ENCODE measurements at places on chromosomes 5 and 9. TPM values are rescaled to one million over a fixed set of nuclear protein-coding genes. Genes with fewer than 3 reads are reported as not detected.

GAPT gene
- total RNA-seq = not detected

IFNK gene
- not detected for total RNA-seq

SLC25A2 gene
- total RNA-seq = not detected

ECM2 gene
- total RNA-seq = not detected

DNA sequence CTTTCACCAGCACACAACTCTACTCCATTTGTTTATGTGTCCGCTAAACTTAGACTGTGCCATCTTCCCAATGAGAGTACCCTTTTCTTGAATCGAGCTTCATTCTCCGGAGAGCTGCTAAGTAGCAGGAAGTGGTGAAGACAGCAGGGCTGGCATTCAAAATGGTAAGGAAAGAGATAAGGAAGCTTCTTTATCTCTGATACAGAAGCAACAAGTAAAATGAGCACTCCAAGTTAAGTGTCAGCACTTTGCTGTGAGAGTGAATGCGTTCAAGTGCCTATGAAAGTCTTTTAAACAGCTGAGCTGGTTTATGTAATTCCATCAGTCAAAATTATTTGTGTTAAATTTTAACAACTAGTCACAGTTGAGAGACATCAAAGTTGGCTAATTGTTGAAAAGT is 386.8 kb upstream of the PTPRD start:
- H3K36me3 ChIP-seq = no peaks in the 10 kb centered on the region
- no peaks in the 10 kb centered on the region for H3K4me1 ChIP-seq
- no peak overlapping the region for H3K27ac ChIP-seq
- no peak for DNase-seq

DNA sequence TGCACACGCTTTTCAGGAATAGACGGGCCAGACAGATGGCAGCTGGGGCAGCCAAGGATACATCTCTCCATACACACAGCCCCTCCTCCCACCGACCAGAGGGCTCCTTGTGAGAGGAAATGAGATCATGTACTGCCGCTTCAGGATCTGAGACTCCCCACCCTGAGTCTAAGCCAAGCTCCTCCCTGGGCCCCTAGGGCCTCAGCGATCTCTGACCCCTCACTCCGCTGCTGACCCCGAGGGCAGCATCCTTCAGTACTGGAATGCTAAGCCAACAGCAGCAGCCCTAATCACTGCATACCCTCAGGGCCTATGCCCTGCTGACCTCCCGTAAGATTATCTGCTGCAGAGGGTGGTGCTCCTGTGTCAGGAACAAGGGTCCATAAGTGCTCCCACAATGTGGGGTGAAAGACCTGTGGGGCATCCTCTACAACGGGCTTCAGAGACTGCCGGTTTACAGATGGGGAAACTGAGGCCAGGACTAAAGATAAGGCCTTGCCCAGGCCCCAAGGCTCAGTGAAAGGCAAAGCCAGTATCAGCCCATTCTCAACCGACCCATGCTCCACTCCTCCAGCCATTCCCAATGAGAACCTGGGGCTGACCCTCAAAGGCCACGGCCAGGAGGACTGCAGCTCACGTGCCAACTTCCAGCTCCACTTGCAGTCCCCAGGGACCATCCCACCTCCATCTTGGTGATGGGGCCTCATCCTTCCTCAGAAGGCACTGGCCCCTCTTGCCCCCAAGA is 37.5 kb downstream of the BICD2 start:
- no peaks in the 10 kb centered on the region for H3K4me1 ChIP-seq
- no peak for DNase-seq
- peaks cover 41% of the 10 kb centered on the region for H3K36me3 ChIP-seq
- H3K27ac ChIP-seq = no peak overlapping the region
- H3K4me3 ChIP-seq = no peak overlapping the region
- H3K27me3 ChIP-seq = no peaks in the 10 kb centered on the region

GRCh38 chr9:1659363-1659690 is 355.8 kb upstream of the SMARCA2 start:
- no peaks in the 10 kb centered on the region for H3K27me3 ChIP-seq
- H3K27ac ChIP-seq = no peak overlapping the region
- no peak overlapping the region for H3K4me3 ChIP-seq
- H3K4me1 ChIP-seq = no peaks in the 10 kb centered on the region
- DNase-seq = no peak
- H3K36me3 ChIP-seq = no peaks in the 10 kb centered on the region

- H3K27me3 ChIP-seq = peaks cover 78% of the 10 kb centered on the region
- H3K4me3 ChIP-seq = no peak overlapping the region
- H3K27ac ChIP-seq = no peak overlapping the region
- H3K4me1 ChIP-seq = no peaks in the 10 kb centered on the region
- no peaks in the 10 kb centered on the region for H3K36me3 ChIP-seq
- no peak for DNase-seq
Measured at GRCh38 chr9:133813749-133814585, 75.8 kb upstream of the SARDH start.

DNA sequence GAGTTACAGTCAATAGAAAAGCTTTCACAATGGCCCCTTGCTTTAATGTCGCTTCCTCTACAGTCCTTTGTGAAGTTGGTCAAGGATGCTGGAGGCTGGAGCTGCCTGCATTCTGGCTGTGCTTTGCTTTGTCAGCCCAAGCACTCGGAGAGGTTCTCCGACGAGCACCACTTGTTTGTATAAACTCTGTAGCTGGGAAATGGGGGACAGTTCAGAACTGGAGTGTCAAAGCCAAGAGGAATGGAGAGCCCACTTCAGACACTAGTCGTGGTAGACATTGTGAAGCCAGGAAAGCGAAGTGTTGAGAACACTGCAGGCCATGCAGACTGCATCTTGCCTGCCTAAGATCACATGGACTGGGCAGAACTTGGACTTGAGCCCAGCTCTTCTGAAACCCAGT is 330.3 kb downstream of the GADD45G start:
- no peaks in the 10 kb centered on the region for H3K36me3 ChIP-seq
- H3K4me3 ChIP-seq = no peak overlapping the region
- no peak overlapping the region for H3K27ac ChIP-seq
- no peak for DNase-seq

DNA sequence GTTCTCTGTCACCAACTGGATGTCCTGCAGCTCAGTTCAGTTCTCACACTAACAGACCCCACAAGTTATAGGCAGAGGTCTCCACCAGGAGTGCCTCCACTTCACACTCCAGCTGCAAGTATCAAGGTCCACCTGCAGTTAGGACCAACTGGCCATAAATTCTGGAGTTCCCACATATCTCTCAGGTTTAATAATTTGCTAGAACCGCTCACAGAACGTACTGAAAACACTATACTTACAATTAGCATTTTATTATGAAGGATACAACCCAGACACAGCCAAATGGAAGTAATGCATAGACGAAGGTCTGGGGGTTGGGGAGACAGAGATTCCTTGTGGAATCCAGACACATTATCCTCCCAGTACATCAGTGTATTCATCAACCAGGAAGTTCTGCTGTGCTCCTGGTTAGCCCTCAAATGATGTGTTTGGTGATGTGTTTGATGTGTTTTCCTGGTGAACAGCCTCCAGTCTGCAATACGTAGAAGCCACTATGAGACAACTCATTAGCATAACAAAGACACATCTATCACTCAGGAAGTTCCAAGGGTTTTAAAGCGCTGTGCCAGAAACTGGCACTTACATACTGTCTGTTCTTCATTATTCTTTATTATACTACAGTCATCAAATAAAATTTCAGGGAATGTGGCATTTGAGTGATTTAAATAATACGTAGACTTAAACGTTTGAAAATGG is 25.4 kb downstream of the OGN start:
- H3K27ac ChIP-seq = no peak overlapping the region
- no peaks in the 10 kb centered on the region for H3K27me3 ChIP-seq
- H3K36me3 ChIP-seq = no peaks in the 10 kb centered on the region

GRCh38 chr5:118211606-118212005 is 776.7 kb downstream of the DTWD2 start:
- H3K4me1 ChIP-seq = no peaks in the 10 kb centered on the region
- no peak overlapping the region for H3K27ac ChIP-seq
- H3K36me3 ChIP-seq = no peaks in the 10 kb centered on the region
- no peaks in the 10 kb centered on the region for H3K27me3 ChIP-seq

GRCh38 chr9:111300140-111300735 is 29.8 kb downstream of the OR2K2 start:
- no peaks in the 10 kb centered on the region for H3K36me3 ChIP-seq
- no peaks in the 10 kb centered on the region for H3K4me1 ChIP-seq
- no peaks in the 10 kb centered on the region for H3K27me3 ChIP-seq
- peak; percentile 12 for DNase-seq
- H3K27ac ChIP-seq = no peak overlapping the region
- H3K4me3 ChIP-seq = no peak overlapping the region

DNA sequence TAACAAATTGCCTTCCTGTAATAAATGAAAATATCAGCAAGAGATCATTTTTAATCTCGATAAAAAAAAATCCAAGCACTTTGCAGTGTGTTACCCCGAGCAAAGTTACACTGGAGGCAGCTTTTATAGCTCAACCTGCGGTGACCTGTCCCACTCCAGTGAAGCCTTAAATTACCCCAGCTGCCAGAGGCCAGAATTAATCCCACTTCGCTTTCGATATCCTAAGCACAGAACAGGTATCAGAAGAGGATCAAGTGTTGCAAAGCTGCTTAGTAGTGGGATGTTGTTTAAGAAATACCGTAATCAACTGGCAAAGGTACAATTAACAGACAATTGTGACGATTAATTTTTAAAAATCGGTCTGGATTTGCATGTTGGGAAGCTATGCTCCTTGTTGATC is 314.0 kb downstream of the AGTPBP1 start:
- no peak overlapping the region for H3K27ac ChIP-seq
- H3K27me3 ChIP-seq = peaks cover 5% of the 10 kb centered on the region
- no peaks in the 10 kb centered on the region for H3K36me3 ChIP-seq
- no peak for DNase-seq
- no peak overlapping the region for H3K4me3 ChIP-seq
- no peaks in the 10 kb centered on the region for H3K4me1 ChIP-seq

GRCh38 chr5:124634228-124634739 is 112.2 kb downstream of the ZNF608 start:
- no peak for DNase-seq
- no peaks in the 10 kb centered on the region for H3K36me3 ChIP-seq
- H3K27ac ChIP-seq = no peak overlapping the region
- no peaks in the 10 kb centered on the region for H3K27me3 ChIP-seq
- no peak overlapping the region for H3K4me3 ChIP-seq

DNA sequence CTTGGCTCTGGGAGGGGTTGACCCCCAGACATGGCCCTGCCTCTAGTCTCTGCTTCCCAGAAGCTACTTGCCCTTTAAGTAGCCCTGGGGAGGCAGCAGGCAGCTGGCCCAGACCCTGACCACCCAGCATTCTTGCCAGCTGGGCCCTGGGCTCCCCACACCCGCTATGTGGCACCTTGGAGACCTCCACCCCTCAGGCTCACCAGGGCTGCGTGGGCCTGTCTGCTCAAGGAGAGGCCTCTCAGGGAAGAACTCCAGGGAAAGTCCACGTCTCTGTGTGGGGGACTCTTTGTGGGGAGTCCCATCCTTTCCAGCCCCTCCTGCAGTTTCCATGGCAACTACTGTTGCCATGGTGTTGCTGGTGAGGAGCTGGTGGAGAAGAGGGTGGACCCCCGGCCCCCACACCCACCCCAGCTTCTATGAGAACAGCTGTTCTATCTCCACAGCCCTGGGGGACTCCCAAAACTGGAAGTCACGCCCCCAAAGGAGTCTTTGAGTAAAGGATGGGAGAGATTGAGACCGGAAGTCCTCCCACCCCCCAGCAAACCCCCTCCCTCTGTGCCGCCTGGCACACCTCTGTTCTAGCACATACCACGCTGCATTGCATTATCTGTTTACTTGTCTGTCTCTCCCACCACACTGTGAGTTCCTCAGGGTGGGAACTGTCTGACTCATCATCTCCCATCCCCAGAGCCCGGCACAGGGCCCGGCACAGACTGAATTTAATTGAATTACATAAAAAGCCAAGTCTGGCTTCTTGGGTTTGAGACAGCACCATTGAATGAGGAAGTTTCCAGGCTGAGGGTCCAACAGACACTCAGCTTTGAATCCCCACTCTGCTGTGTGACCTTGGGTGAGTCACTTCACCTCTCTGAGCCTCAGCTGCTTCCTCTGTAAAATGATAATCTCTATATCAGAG is 12.6 kb downstream of the DNM1 start:
- no peak overlapping the region for H3K27ac ChIP-seq
- no peaks in the 10 kb centered on the region for H3K36me3 ChIP-seq
- no peaks in the 10 kb centered on the region for H3K27me3 ChIP-seq
- DNase-seq = peak; percentile 67
- H3K4me3 ChIP-seq = no peak overlapping the region
- peaks cover 17% of the 10 kb centered on the region for H3K4me1 ChIP-seq

- no peaks in the 10 kb centered on the region for H3K27me3 ChIP-seq
- no peaks in the 10 kb centered on the region for H3K36me3 ChIP-seq
- H3K4me1 ChIP-seq = no peaks in the 10 kb centered on the region
- no peak for DNase-seq
Measured at GRCh38 chr5:17989567-17990563, 355.6 kb downstream of the TAF11L14 start.

GRCh38 chr9:13395156-13395555 is 115.7 kb upstream of the MPDZ start:
- no peaks in the 10 kb centered on the region for H3K36me3 ChIP-seq
- H3K27ac ChIP-seq = no peak overlapping the region
- H3K27me3 ChIP-seq = no peaks in the 10 kb centered on the region
- DNase-seq = no peak
- H3K4me1 ChIP-seq = no peaks in the 10 kb centered on the region
- no peak overlapping the region for H3K4me3 ChIP-seq

DNA sequence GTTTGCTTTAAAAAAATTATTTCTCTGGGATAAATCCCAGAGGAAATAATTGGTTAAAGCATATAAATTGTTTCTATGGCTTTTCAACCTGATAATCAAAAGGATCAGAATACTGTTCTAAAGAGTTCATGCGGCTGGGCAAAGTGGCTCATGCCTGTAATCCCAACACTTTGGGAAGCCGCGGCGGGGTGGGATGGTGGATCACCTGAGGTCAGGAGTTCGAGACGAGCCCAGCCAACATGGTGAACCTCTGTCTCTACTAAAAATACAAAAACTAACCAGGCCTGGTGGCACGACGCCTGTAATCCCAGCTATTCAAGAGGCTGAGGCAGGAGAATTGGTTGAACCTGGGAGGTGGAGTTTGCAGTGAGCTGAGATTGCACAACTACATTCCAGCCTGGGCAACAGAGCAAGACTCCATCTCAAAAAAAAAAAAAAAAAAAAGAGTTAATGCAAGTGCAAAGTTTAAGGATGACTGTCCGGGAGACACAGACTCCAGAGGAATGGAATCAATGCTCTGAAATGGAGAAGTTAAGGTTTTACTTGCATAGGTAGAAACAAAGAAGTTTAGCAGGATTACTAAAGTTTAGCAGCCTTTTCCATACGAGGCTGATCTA is 16.6 kb upstream of the GRHPR start:
- no peak for DNase-seq
- no peak overlapping the region for H3K27ac ChIP-seq
- H3K4me1 ChIP-seq = peaks cover 5% of the 10 kb centered on the region
- H3K27me3 ChIP-seq = peaks cover 5% of the 10 kb centered on the region
- no peaks in the 10 kb centered on the region for H3K36me3 ChIP-seq

GRCh38 chr5:73031839-73032238 is 76.0 kb downstream of the FCHO2 start:
- H3K27me3 ChIP-seq = no peaks in the 10 kb centered on the region
- no peak overlapping the region for H3K4me3 ChIP-seq
- no peak overlapping the region for H3K27ac ChIP-seq
- no peaks in the 10 kb centered on the region for H3K4me1 ChIP-seq

DNA sequence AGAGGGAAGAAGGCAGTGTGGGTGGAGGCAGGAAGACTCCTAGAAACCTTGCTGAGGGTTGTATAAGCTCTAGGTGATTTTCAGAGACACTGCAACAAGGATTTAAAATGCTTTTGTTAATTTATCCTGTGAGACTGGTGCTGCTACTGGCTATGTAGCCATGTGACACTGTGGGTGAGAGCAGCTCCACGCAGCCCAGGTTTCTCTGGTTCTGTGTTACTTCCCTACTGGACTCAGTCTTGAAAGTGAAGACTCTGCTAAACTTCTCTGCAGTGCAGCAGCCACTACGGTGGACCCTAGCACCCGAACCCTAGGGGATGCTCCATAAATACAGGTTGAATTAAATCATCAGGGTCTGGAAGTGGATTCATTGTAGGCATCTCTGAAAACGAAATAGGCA is 25.8 kb upstream of the EFNA5 start:
- no peaks in the 10 kb centered on the region for H3K27me3 ChIP-seq
- H3K4me1 ChIP-seq = no peaks in the 10 kb centered on the region
- no peak for DNase-seq
